Omental fat pad (tissue), 4 donors: ENCODE measurements at places on chromosomes 11 and 22.
A peak's percentile ranks its signal among the peaks of the same experiment; 100 is the strongest.

DNA sequence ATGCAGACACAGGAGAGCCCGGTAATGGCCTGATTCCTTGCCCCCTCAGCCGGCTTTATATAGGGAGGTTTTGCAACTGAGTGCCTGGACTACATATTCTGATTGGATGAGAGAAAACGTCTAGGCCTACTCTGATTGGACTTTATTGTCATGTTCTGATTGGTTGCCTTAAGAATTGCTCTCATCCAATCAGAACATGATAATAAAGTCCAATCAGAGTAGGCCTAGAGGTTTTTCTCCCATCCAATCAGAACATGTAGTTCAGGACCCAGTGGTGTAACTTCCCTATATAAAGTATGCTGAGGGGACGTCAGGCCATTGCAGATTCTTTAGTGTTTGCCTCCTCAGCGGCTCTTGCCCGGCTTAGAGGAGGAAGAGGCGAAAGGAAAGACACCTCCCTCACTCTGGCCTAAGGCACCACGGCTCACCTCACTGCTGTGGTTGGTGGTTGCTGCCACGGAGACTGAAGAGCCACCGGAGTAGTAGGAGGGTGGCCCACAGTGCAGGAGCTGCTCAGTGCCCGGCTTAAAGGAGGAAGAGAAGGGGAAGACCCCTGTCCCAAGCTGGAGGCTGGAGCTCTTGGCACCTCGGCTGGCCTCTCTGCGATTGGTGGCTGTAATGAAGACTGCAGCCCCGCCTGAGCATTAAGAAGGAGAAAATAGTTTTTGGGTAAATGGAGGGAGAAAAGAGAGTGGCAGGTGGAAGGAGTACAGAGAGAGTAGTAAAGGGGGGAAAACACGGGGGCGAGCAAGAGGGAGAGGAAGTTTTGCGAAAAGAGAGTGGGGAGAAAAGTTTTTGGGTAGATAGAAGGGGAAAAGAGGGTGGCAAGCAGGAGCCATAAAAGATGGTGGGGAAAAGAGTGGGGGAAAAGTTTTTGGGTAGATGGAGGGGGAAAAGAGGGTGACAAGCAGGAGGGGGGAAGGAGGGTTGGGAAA is 116.7 kb upstream of the SERPIND1 start:
- no peak for DNase-seq

DNA sequence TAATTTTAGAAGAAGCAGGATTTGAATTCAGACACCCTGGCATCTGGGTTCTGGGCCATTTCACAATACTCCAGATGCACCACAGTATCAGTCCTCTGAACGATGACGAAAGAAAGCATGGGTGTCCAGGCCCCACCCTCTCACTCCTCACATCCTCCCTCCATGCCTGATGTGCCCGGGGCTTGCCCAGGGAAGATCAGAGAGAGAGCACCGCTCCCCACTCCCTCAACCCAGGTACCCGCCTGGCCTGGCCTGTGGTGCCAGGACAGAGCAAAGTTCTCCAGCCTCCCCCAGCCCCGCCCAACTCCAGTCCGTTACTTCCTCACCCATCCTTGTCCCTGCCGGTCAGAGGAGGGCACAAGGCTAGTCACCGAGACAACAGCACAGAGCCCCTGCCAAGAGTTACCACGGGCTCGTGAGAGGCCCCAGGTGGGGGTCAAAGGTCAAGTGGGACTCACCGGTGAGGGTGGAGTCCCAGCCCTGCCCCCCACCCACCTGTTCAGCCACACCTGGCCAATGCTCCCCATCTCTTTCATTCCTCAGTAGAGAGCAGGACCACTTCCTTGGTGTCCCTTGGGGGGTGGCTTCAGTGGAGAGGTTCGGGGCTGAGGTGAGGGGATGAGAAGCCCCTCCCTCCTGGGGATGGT is 8.1 kb downstream of the BCL9L start:
- no peak for DNase-seq

DNA sequence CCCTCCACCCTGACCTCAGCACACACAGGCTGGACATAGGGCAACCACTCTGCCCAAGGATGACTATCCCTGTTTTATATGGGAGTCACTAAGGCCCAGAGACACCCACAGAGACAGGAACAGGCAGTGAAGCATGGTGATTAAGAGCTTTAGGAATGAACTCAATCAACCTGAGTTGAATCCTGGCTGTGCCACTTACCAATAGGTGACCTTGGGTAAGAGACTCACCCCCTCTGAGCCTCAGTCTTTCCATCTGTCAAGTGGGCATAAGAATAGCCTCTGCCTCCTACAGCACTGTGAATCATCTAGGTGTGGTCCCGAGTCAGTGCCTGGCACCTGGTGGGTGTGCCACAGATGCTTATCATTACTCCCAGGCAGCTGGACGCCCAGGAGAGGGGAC is 6.8 kb downstream of the CRYBB1 start:
- no peak for DNase-seq

GRCh38 chr11:34154059-34154875 is 48.8 kb downstream of the NAT10 start:
- DNase-seq: no peak

DNA sequence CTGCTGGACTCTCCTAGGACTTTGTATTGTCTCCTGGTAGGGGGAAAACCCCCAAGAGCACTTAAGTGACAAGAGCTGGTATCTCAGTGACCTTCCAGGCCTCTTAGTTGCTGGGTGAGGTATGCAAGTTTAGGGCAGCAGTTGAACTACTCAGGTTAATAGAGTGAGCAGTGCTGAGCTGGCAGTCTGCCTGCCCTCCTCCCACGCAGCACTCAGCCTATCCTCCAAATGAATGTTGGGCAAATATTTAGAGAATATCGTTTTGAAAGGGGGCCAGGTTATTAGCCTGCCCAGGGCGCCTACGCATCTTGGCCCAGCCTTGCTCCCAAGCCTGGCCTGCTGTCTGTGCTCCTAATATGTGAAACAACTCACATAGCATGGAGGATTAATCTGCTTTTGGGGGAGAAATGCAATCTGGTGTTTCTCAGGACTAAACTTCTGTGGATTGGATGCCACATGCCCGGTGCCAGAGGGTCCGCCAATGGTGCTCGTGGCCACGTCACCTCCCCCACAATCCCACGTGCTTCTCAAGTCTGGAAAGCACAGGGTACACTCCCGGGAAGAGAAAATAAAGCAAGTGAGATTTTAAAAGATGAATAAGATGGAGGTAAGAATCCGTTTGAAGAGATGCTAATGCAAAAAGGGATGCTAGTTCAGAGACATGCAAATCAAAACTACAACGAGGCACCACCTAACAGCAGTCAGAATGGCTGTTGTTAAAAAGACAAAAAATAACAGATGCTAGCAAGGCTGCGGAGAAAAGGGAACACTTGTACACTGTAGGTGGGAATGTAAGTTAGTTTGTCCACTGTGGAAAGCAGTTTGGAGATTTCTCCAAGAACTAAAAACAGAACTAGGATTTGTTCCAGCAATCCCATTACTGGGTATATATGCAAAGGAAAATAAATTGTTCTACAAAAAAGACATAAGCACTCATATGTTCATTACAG is 67.7 kb downstream of the SPON1 start:
- peak; percentile 50 for DNase-seq
